Activated T-helper 1 cell treated with anti-CD3 and anti-CD28 coated beads, Interleukin-2, amount 50 U/mL, for 16 hours (primary cell): ENCODE measurements at places on chromosomes 5 and 9.

DNA sequence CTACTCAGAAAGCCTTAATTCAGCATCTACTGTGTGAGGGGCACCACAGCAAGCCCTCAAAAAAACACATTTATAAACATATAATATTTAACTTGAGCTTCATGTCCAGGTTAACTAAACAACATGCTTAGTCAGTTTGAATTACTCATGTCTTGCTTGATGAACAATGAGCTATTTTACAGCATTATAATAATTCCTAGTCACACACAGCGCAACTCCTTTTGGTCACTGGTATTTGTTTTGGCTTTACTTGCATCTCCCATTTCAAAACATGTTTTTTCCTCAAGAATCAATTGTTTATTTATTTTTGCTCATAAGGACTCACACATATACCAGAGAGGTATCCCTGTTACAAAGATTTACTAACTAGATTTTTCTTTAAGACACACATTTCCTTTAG, 616.7 kb upstream of the DAB2 start:
- DNase-seq = no peak

- no peak for DNase-seq
Measured at GRCh38 chr5:158718738-158719505, 380.8 kb downstream of the EBF1 start.

GRCh38 chr5:59765446-59765845, 128.1 kb downstream of the PDE4D start:
- no peak for DNase-seq

DNA sequence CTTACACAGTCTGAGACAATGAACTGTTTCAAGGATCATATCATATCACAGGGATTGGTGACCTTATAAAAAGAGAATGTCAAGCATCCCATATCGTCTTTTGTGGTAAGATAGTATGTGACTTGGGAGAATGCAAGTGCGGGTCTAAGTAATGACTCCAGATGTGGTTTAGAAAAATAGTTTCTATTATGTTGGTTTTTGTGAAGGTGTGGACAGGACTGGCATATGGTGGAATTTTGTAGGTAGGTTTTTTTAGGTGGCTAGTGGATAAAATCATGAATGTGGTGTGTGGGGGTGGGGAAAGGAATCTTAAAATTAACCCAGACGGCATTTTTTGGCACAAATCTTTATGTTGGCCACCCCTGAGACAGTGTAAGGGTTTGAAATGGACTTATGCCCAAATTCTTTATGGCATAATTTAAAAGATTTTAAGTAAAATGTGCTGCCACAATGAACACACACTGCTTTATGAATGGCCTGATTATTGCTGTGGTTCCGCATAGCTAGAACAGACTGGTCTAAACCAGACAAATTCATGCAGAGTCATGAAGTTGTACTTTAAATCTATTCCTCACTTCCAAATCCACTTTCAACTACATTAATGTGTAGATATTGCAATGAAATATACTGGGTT, 204.8 kb upstream of the HAPLN1 start:
- DNase-seq = no peak

GRCh38 chr9:14179449-14179848, 134.5 kb downstream of the NFIB start:
- DNase-seq = no peak

- no peak for DNase-seq
Measured at GRCh38 chr5:79845448-79846197, 145.4 kb downstream of the MTX3 start.

DNA sequence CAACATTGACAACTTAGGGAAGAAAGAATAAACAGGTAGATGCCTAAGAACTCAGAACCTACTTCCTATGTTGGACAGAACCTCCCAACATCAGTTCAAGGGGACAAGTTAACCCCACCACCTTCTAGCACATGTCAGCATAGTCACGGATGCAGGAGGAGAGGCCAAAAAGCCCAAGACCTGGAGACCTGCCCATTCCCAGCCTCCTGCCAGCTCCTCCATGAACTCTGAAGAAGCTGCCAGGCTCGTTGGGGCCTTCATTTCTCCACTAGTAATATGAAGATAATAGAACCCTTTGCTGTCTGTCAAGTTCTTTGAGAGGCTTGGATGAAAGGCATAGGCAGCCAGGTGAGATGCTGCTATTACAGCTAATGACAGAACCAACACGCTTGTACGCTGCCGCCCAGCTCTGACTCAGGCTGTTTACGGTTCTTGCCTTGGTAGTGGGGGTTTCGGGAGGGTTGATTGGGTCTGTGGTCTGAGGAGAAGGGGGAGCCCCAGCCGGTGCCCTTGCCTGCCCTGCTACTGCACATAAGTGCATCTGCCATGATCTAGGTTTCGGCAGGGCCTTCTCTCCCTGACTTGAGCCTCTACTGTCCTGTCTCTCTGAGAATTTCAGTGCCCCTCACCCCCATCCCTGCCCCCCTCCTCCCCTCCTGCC, 82.2 kb downstream of the NRG2 start:
- no peak for DNase-seq

- no peak for DNase-seq
Measured at GRCh38 chr9:33676746-33677505, 118.4 kb upstream of the PRSS3 start.

GRCh38 chr5:16493261-16493660, 27.7 kb upstream of the ZNF622 start:
- no peak for DNase-seq

DNA sequence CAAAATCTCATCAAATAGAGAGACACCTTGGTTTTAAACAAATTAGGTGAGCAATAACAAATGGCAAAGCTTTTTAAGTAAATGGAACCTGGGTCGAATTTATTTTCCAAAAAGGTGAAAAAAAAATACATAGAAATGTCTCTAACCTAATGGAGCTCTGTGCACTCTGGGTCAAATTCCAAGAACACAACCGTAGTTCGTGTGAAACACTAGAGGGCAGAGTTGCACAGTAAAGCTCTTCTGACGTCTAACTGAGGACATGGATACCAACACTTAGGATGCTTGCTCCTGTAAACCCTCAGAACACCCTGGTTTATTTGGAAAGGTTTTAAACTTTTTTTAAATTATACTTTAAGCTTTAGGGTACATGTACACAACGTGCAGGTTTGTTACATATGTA, 18.9 kb downstream of the MARCHF11 start:
- DNase-seq = no peak

GRCh38 chr9:111663301-111663823, 2.0 kb downstream of the GNG10 start:
- no peak for DNase-seq

- DNase-seq = no peak
Measured at GRCh38 chr9:96061293-96061987, 185.9 kb downstream of the ERCC6L2 start.

DNA sequence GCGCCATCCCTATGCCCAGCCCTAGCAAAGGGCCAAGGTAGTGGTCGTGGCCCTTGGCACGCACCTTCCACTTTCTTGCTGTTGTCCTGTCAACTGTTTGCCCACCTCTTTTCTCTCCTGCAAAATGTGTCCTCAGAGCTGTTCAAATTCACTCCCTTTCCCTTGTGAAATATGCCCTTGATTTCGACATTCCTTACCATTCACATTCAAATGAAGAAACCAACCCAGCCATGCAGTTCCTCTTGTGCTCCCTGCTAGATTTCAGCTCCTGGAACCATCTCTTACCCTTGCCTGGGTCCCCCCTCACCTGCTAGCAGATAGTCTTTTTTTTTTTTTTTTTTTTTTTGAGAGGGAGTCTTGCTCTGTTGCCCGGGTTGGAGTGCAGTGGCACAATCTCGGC, 19.6 kb upstream of the HRH2 start:
- no peak for DNase-seq

DNA sequence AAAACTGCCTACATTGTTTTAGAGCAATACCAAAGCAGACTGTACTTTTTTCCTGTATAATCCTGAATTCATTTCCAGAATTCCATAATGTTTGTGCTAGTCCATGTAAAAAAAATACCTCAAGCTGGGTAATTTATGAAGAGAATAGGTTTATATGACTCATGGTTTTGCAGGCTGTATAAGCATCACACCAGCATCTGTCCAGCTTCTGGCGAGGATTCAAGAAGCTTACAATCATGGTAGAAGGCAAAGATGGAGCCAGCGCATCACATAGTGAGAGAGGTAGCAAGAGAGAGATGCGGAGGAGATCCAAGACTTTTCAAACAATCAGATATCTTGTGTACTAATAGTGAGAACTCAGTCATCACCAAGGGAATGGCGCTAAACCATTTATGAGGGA, 280.3 kb upstream of the CDH9 start:
- no peak for DNase-seq

DNA sequence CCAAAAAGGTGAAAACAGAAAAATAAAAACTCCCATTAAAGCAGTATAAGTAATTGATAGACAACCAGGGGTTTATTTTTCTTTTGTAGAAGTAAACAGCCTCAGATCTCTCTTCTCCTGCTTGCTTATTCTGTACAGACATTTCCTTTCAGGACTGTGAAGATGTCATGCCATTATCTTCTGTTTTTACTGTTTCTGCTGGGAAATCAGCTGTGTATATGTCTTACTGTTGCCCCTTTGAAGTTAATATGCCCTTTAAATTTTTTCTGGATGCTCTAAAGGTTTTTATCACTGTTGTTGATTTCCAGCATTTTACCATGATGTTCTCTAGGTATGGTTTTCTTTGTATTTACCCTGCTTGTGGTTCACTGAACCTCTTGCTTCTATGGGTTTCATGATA, 199.5 kb downstream of the NXNL2 start:
- no peak for DNase-seq

DNA sequence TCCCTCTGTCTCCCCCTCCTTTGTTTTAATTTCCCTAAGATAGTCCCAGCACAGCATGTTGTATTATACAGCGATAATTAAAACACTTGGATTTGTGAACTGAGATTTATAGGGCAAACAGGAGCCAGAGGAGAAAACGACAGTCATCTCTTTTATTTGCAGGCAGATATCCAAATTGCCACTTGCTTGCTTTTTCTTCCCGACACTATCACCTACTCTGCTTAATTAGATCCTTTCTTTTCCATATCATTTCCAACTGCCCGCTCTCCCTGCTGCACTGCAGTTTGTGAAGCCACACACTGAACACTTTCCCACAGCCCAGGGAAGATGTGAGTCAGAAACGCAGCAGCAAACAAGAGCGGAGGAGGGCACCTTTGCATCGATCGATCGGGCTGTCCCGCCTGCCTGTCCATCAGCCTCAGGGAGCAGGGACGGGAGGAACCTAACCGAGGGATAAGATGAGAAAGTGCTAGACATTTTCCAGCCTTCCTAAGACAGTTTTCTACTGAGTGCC, 35.8 kb upstream of the SPRY4 start:
- DNase-seq = no peak

- no peak for DNase-seq
Measured at GRCh38 chr5:130104895-130105688, 200.8 kb downstream of the CHSY3 start.

- no peak for DNase-seq
Measured at GRCh38 chr5:175690025-175690424, 32.2 kb downstream of the HRH2 start.

DNA sequence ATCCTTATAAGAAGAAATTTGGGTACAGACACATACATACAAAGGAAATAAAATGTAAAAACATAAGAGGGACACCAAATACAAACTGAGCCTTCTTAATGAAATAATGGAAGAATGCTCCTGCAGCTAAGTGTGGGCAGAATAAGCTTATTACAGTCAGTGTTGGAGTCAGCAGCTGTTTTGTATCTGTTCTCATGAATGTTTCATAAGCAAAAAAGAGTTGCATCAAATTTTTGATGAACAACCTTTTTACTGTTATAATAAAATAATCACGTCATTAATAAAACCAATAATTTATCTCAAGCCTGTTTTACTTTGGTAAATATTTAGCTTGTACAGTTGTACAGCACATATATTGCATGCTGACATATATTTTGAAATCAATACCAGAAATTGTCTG, 545.6 kb downstream of the LRRC70 start:
- no peak for DNase-seq

- DNase-seq = no peak
Measured at GRCh38 chr5:173809014-173809413, 79.1 kb upstream of the CPEB4 start.

DNA sequence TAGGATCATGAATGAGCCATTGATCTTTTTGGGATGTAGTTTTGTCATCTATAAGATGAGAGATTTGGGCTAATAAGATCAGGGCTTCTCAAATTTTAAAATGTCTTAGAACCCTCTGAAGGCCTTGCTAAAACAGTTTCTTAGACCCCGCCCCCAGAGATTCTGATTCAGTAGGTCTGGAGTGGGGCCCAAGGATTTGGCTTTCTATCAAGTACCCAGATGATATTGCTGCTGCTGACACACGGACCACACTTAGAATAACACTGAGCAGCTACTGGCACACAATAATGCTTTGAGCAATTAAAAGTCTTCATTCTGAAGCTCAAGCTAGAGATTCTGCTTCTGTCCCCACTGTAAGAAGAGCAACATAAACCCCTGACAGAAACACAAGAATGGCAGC, 216.7 kb downstream of the SMARCA2 start:
- no peak for DNase-seq
